ENCODE measurements at places on chromosomes 12 and 14.

- DNase-seq = no peak
Observed at GRCh38 chr12:27905285-27906126, 67.0 kb downstream of the PTHLH start.

DNA sequence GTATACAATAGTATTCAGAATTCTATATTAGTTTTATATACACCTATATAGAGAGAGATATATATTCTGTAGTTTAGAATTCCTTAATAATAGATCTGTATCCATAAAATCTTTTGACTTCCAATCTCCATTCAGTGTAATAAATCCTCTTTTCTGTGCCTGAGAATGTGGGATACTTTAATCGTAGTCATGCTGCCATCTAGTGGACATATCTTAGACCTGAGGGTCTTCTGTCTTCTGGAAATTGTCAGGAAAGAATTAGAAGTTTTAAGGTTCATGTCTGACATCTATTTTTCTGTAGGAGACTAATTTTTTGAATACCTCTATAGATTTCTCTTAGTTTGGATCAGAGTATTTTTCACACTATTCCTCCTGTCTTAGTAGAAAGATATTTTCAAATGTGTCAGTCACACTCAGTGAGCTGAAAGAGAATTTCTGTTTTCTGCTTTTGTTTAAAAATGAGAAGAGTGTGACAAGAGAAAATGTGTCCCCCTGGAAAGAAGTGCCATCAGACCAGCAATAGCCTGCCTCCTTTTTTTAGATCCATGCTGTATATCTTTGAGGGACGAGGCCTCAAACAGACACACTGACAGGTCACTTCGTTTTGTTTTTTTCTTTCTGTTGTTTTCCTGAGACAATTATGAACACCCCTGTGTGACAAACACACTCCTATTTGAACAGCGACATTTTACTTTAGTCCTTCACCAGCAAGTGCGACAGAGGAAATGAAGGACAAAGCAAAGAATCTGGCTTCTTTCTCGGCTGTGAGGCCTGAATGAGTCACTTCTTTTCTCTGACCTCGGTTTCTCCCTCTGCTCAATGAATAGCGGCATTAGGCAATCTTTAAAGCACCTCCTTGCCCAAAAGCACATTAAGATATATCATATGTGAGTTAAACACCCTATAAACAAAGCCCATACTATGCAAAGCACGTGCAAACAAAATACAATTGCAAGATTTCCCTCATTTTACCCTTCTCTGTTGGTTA lies 96.3 kb downstream of the GALC start:
- no peak for DNase-seq

DNA sequence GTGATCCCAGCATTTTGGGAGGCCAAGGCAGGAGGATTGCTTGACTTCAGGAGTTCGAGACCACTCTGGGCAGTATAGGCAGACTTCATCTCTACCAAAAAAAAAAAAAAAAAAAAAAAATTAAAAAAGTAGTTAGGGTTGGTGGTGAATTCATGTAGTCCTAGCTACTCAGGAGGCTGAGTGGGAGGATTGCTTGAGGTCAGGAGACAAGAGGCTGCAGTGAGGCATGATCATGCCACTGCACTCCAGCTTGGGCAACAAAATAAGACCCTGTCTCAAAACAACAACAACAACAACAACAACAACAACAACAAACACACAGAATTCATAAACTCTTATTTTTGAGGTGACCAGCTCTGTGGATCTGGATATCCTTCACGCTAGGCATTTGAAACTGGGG lies 17.1 kb downstream of the SLC25A3 start:
- no peak for DNase-seq

GRCh38 chr12:50661300-50662115 lies 102.4 kb upstream of the ATF1 start:
- DNase-seq = no peak

DNA sequence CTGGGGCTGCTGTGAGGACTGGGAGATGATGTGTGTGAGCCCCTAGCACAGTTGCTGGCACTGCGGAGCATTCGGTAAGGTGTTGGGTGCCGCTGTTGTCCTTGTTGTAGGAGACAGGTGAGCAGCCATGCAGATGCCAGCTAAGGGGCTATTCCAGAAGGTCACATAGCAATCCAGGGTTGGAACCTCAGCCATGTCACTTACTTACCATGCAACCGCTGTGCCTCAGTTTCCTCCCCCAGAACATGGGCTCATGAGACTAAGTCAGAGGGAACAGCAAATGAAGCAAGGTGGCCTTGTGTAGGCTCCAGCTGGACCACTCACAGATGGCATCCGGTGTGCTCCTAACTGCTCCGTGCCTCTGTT lies 13.2 kb downstream of the DTX1 start:
- no peak for DNase-seq

GRCh38 chr12:122835750-122836026 lies 431 bp downstream of the HIP1R start:
- DNase-seq = no peak

DNA sequence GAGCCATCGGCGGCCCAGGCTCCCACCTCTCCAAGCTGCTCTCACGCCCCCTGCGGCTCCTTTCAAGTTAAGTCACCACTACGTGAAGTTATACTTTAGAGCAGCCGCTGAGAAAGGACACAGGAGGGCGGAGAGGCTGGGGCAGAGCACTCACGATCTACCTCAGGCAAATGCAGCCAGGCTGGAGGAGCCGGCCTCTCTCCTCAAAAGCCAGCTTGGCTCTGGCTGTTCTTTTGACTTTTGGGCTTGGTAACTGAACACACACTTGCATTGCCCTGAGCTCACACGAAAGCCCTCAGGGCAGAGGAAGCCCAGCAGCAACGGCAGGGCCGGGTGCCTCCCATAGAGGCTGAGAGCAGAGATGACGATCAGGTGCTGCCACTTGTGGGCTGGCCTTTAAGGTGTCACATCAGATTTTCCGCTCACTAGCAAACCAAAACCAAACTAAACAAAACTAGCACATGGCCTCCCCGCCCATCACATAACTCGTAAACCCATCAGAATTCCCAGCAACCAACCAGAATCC lies 75.2 kb downstream of the PITPNM2 start:
- DNase-seq = no peak

- DNase-seq = no peak
Observed at GRCh38 chr12:25784669-25785068, 173.8 kb upstream of the RASSF8 start.

DNA sequence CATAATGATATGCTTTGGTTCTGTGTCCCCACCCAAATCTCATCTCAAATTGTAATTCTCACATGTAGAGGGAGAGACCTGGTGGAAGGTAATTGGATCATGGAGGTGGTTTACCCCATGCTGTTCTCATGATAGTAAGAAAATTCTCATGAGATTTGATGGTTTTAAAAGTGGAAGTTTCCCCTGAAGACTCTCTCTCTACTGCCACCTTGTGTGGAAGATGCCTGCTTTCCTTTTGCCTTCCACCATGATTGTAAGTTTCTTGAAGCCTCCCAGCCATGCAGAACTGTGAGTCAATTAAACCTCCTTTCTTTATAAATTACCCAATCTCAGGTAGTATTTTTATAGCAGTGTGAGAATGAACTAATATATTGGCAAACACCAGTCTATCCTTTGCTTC lies 260.4 kb upstream of the PPFIA2 start:
- no peak for DNase-seq

GRCh38 chr12:108802101-108802961 lies 55.1 kb downstream of the SSH1 start:
- no peak for DNase-seq

- DNase-seq = no peak
Observed at GRCh38 chr12:95951515-95951914, 8.4 kb downstream of the AMDHD1 start.

- DNase-seq = no peak
Observed at GRCh38 chr14:27528328-27528727, 930.5 kb upstream of the NOVA1 start.

DNA sequence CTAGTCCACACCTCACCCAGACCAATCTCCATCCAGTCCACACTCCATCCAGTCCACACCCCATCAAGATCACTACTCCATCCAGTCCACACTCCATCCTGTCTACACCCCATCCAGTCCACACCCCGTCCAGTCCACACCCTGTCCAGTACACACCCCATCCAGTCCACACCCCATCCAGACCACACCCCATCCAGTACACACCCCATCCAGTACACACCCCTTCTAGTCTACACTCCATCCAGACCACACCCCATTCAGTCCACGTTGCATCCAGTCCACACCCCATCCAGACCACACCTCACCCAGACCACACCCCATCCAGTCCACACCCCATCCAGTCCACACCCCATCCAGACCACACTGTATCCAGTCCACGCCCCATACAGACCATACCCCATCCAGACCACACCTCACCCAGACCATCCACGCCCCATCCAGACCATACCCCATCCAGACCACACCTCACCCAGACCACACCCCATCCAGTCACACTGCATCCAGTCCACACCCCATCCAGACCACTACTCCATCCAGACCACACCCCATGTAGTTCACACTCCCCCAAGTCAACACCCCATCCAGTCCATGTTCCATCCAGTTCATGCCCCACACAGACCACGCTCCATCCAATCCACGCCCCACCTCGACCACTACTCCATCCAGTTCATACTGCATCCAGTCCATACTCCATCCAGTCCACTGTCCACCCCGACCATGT lies 116.6 kb upstream of the RTL1 start:
- DNase-seq = no peak

DNA sequence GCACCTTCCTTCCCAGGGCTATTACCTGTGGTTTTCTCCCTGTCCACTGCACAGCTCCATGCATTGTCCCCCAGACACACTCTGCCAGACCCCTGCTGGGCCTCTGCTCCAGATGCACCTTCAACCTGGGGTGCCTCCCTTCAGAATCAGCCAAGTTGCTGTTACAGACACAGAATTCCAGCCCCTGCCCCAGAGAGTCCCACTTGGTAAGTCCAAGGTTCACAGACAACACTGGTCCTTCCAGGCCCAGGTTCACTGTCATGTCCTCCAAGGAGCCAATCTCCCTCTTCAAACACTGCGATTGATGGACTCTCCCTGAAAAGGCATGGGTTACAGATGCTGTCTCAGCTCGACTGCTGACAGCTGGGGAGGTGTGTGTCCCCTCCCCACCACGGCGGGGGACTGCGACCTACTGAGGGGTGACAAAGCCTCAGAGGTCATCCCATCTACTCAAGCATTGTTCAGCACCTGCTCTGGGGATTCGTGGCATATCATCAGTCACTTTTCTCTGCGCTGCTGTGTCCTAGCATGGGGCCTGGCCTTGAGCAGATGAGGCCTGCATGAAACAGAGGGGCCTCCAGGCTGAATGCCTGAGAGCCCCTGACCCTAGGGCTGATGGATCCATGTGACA lies 24.3 kb downstream of the CALM1 start:
- no peak for DNase-seq

All from D721Med (cell line).